ENCODE measurements at places on chromosomes 6 and 20.

GRCh38 chr20:25484224-25484846 is 76.9 kb downstream of the GINS1 start:
- peak; percentile 33 for DNase-seq

GRCh38 chr6:158916617-158917016 is 83.4 kb downstream of the RSPH3 start:
- no peak for DNase-seq

DNA sequence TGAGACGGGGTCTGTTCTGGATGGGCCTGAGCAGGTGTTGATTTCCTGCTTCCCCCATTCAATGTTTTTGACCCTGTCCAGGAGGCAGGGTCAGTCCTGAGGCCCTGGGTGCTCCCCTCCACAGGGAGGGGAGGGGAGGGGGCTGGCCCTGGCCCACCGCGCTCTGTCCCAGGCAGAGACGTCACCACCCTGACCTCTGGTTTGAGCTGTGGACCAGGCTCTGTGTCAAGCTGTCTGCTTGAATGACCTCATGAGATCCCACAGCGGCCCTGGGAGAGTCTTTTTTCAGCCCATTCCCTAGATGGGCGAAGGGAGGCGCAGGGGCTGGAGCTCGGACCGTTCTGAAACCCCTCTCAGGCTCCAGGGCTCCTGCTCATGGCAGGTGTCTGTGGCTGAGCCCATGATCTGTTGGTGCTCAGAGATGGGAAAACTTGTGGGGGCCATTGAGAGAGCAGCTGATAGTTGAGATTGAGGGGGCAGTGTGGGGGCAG is 8.9 kb upstream of the LKAAEAR1 start:
- DNase-seq: no peak

- peak; percentile 11 for DNase-seq
Measured at GRCh38 chr6:91490671-91491301, 903.9 kb upstream of the MAP3K7 start.

GRCh38 chr6:26156850-26157250 is 69.6 kb downstream of the HFE start:
- DNase-seq: peak; percentile 83

DNA sequence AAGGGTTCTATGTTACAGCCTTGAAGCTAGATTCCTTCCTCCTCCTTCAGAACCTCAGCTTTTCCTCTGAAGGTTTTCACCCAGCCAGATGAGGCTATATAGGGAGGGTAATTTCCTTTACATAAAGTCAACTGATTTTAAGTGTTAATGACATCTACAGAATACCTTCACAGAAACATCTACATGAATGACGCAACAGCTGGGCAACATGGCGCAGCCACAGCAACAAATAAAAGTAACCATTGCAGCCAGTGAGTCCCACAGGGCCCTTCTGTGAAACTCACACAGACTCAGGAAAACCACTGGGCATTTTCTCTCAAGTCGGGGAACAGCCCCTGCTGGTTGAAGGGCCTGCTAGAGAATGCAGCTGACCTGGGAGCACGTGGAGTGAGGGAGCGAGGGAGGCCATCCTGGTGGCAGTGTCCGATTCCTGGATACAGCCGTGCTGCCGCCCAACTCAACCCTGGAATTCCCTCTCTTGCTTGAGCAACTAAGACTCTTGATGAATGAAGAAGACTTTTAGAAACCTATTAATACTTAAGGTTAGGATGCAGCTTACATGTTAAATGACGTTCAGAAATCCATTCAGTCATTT is 176.4 kb downstream of the PACRG start:
- DNase-seq: no peak

- DNase-seq: peak; percentile 82
Measured at GRCh38 chr6:44297063-44298038, 15.8 kb downstream of the AARS2 start.

- DNase-seq: no peak
Measured at GRCh38 chr20:58702859-58703648, 10.5 kb downstream of the NPEPL1 start.

- DNase-seq: no peak
Measured at GRCh38 chr6:101090281-101090680, 209.2 kb upstream of the ASCC3 start.

DNA sequence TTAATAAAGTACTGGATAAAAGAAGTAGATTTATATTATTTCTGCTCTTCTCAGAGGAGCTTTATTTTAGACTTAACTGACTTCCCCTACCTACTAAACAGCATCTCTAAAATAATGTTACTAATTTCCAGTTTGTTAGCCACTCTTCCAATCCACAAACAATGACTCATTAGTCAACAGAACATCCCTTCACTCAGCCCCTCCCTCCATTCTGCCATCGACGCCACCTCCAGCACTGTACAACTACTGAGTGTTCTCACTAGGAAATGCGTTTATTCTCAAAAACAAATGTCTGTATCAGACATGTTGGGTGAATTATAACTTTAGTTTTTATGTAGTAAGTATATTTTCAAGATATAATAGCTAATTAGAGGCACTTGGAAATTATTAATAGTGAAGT is 427.0 kb downstream of the EYS start:
- DNase-seq: no peak

DNA sequence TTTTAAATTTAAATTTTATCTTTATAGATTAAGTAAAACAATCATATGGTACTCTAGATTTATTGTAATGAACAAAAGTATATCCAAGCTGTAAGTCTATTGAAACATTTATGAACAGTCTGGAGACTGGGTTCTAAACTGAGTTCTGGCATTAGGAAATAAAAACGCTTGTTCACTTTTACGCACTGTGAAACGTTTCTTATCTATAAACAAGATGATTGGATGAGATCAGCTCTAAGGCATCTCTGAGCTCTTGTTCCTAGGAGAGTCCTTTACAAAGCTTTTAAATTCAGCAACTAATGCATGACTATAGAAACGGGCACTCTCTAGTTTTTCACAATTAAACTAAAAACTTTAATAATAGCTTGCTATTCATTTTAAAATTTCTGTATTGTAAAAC is 6.8 kb downstream of the HUS1B start:
- peak; percentile 63 for DNase-seq

- DNase-seq: peak; percentile 62
Measured at GRCh38 chr6:64280569-64280968, 645.0 kb downstream of the PHF3 start.

DNA sequence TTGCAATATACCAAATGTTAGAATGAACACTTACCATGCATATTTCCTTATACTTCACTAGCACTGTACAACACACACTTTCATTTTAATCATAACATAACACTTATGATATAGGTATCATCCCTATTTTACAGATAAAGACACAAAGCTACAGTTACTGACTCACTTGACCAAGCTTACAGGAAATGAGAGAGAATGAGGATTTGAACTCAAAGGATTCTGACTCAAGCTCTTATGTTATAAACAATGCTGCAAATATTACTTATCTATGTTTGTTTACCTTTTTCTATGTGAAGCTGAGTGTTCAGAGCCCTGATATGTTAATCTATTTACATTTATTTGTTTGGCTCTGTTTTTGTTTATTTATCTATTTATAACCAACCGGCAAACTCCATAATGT is 245.4 kb downstream of the PTPRK start:
- DNase-seq: no peak

DNA sequence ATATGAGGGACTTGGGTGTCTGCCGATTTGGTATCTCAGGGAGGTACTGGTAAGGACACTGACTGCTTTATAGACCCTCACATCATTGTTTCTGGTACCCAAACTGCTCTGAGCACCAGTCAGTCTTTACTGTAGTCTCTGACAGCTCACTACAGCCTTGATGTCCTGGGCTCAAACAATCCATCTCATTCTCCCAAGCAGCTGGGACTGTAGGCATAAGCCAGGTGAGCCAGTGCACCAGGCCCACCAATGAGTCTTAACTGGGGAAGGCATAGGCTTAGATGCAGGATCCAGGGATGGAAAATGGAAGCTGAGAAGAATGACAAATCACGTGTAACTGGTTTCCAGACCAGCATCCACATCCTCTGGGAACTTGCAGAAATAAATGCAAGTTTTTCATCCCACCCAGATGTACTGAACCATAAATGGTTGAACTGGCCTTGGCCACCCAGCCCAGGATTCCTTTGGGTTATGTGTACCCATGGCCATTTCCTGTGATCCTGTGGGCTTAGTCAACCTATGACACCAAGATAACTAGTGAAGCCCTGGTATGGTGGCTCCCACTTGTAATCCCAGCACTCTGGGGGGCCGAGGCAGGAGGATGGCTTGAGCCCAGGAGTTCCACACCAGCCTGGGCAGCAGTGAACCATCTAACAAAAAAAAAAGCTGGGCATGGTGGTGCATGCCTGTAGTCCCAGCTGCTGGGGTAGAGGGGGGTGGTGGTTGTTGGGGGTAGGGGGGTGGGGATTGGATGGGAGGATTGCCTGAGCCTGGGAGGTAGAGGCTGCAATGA is 5.8 kb downstream of the TUBB start:
- peak; percentile 63 for DNase-seq

DNA sequence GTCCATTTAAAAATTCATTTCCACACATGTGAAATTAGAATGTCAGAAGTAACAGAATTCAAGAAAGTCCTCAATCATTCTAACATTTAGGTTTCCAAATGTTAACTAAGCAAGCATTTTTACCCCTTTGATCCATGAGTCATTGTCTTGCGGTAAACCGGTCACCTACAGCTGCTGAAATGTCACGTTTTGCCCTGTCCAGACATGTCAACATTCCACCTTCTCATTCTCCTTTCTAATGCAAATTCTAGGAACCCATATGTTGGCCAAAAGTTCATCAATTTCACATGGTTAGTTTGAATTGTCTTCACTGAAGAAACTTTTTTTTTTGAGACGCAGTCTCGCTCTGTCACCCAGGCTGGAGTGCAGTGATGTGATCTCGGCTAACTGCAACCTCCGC is 117.2 kb downstream of the IPCEF1 start:
- DNase-seq: no peak

DNA sequence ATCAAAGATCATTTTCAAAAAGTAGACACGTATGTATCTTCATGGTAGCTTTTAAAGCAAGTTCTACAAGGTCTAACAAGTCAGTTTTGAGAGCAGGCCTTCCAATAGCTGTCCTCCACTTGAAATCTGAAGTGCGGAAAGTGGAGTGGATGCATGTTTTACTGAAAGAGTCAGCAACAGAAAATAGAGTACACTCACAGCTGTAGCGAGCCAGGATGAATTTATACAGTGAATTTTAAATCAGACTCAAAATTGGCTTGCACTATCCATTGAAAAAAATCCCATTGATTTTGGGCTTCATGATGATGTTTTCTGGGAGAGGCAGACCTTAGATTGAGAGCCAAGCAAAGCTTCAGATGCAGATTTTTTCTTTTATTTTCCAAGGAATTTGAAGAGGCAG is 80.6 kb downstream of the GJA10 start:
- no peak for DNase-seq

- no peak for DNase-seq
Measured at GRCh38 chr20:3996399-3996798, 19.0 kb downstream of the RNF24 start.

DNA sequence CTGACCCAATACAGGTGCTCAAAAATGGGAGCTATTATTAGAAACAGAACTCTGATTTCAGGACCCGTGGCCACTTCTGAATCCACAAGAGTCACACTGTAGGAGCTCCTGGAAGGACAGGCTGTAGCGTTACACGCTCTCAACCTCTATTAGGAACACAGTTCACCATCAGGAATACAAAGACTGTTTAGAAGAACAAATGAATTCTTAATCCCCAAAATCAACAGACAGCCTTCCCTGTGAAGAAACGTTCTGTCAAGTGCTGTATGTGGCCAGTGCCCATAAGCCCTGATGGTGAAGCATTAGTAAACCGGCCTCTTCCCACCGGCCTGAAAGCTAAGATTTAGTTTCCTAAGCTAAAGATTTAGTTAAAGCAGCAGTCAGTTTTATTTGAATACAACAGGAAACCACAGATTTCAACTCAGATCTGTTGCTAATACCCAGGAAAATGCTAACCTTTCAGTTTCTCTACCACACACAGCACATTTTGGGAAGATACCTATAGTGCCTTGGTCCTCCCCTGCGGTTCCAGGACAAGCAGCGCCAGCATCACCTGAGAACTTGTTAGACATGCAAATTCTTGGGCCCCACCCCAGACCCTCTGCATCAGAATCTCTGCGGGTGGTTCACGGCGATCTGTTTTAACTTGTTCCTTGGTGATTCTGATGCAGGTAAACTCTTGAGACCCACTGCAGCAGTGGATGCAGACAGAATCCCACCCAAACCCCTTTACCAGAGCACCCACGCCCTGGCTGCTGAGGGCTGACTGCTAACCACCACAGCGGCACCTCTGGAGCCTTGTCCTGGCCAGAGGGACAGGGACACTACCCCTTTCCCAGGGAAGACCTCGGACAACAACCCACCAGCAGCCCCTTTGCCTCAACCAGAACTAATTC is 33.4 kb downstream of the MTRES1 start:
- DNase-seq: peak; percentile 80

DNA sequence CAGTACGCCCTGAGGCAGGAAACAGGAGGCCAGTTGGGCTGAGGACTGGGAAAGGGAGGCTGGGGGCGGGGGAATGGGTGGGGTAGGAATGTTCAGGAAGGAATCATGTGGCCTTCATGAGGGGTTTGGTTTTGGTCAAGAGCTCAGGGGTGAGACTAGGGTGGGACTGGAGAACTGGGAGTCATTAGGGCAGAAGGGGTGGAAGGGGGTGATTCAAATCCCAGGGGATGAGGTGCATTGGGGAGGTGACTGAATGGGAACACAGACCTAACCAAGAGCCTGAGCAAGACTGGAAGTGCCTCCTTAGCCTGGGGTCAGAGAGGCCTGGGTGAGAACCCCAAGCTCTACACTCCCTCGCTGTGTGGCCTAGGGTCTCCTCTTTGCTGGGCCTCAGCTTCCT is 86.8 kb downstream of the DLGAP4 start:
- no peak for DNase-seq

- no peak for DNase-seq
Measured at GRCh38 chr6:15522427-15522826, 140.4 kb downstream of the DTNBP1 start.

- no peak for DNase-seq
Measured at GRCh38 chr6:150567380-150567779, 32.3 kb upstream of the PLEKHG1 start.

- DNase-seq: no peak
Measured at GRCh38 chr20:53576195-53576580, 17.5 kb downstream of the ZNF217 start.

DNA sequence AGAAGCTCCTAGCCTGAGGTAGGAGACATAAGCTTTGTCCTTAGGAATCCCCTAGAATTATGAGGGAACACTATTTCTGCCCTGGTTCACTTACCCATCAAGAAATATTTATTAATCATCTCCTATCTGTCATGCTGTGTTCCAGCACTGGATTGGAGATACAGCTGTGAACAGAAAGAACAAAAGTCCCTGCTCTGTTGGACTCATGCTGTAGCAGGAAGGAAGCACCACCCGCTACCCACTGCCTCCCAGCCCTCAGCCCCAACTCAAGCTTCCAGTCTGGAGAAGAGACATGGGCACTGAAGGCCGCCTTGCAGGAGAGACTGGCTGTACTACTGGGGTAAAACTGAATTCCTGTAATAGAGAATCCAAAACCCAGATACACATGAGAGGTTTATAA is 78.0 kb downstream of the MDGA1 start:
- no peak for DNase-seq

DNA sequence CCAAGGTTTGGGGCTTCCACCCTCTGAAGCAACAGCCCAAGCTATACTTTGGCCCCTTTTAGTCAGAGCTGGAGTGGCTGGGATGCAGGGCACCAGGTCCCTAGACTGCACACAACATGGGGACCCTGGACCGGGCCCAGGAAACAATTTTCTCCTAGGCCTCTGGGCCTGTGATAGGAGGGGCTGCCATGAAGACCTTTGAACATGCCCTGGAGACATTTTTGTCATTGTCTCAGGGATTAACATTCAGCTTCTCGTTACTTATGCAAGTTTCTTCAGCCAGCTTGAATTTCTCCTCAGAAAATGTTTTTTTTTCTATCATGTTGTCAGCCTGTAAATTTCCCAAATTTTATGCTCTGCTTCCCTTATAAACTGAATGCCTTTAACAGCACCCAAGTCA is 82.3 kb downstream of the LRRC1 start:
- DNase-seq: no peak

Measured in GM23338 (cell line).